ENCODE measurements at places on chromosomes 3 and 15. TPM values are rescaled to one million over a fixed set of nuclear protein-coding genes. Genes with fewer than 3 reads are reported as not detected.

NDN gene
- not detected for total RNA-seq

NSUN3 gene
- total RNA-seq = 10.1 TPM

GOLGA8H gene
- not detected for total RNA-seq

C3orf49 gene
- total RNA-seq = not detected

NPAP1 gene
- total RNA-seq = not detected

ITIH3 gene
- not detected for total RNA-seq

RARRES1 gene
- total RNA-seq = 1,195 TPM

ZIC4 gene
- total RNA-seq = not detected

CPNE4 gene
- total RNA-seq = 23.2 TPM

C15orf62 gene
- 0.56 TPM for total RNA-seq

KBTBD13 gene
- total RNA-seq = not detected

LRRC31 gene
- 2.8 TPM for total RNA-seq

ERC2 gene
- total RNA-seq = 1.3 TPM

USP4 gene
- 43.5 TPM for total RNA-seq

SCN11A gene
- total RNA-seq = not detected

BTLA gene
- total RNA-seq = not detected
